ENCODE measurements at places on chromosomes 5 and 9. TPM values are rescaled to one million over a fixed set of nuclear protein-coding genes. Genes with fewer than 3 reads are reported as not detected.

The PCDHB5 gene
- total RNA-seq = 1.1 TPM

The C5orf22 gene
- total RNA-seq = 14.4 TPM

The LRRC19 gene
- total RNA-seq = not detected

The WNT8A gene
- not detected for total RNA-seq
